ENCODE measurements at places on chromosomes 7 and 10. TPM values are rescaled to one million over a fixed set of nuclear protein-coding genes. Genes with fewer than 3 reads are reported as not detected.

GRCh38 chr7:94901981-94902380 lies 5.4 kb upstream of the PPP1R9A start:
- no peak for DNase-seq
- H3K27ac ChIP-seq = no peak overlapping the region
- no peak overlapping the region for H3K4me3 ChIP-seq
- peaks cover under 1% of the 10 kb centered on the region for H3K4me1 ChIP-seq

Gene ELFN1
- 0.54 TPM for total RNA-seq

Gene ZNF804B
- total RNA-seq = not detected

DNA sequence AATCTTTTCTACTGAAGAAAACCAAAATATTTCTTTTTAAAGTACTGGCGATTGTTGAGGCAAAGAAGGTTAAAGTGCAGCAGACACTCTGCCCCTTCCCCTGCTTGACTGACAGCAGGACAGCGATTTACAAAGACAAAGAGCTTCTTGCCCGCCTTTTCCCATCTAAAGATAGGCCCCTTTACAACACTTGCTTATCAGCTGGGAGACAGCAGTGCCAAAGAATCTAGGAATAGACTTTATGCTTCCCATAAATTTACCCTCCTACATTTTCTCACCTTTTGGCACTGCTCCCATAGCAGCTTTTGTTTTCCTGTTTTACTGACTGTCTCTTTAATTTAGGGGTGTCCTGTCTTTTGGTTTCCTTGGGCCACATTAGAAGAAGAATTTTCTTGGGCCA lies 824.1 kb downstream of the CCSER2 start:
- DNase-seq = no peak
- H3K4me1 ChIP-seq = no peaks in the 10 kb centered on the region
- no peak overlapping the region for H3K27ac ChIP-seq

Gene PBLD
- total RNA-seq = 9.1 TPM

Gene UCMA
- total RNA-seq = not detected

DNA sequence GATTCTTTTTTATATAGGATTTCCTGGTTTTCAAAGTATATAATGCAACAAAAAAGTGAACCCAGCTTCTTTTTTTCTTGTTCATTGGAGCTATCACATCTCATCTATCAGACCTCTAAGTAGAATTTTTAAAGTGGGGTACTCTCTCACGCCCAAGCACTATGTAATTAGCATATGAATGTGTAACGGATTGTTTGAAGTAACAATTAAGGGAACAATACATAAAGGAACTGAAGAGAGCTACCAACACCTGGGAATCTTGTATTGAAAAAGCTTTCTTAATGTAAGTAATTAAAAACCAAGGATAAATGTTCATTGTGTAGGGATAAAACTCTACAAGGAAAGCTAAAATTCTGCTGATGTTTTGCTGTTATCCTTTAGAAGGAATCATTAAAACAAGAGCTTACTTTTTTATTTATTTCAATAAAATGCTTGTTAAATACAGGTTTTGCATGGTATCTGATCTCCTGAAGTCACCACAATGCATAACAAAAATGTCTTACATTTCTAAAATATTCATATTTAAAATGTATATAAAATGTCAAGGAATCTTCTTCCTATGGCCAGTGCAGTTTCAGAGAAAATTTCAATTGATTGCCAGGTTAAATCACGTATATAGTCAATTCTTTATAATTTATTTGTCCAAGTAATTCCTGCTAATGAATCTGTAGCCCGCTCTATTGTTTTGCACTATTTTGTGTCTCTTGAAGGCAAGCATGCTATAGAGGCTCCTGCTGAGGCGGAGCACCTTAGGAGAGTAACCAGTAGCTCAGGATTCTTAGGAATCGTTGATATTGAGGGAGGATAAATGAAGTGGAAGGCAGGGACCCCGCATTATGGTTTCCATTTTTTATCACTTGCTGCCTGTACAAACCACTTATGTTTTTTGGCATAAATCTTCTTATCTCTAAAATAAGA lies 51.6 kb downstream of the PTPRZ1 start:
- no peaks in the 10 kb centered on the region for H3K36me3 ChIP-seq
- no peak overlapping the region for H3K4me3 ChIP-seq
- no peaks in the 10 kb centered on the region for H3K4me1 ChIP-seq
- DNase-seq = no peak

- H3K4me1 ChIP-seq = peaks cover 36% of the 10 kb centered on the region
- no peaks in the 10 kb centered on the region for H3K27me3 ChIP-seq
- H3K4me3 ChIP-seq = no peak overlapping the region
- no peak for DNase-seq
Measured at GRCh38 chr7:131338173-131338572, 10.5 kb downstream of the MKLN1 start.
